Liver (tissue), 10 donors: ENCODE measurements at places on chromosomes 2 and 18.

GRCh38 chr2:56749152-56749752 lies 565.5 kb downstream of the CCDC85A start:
- DNase-seq: no peak

DNA sequence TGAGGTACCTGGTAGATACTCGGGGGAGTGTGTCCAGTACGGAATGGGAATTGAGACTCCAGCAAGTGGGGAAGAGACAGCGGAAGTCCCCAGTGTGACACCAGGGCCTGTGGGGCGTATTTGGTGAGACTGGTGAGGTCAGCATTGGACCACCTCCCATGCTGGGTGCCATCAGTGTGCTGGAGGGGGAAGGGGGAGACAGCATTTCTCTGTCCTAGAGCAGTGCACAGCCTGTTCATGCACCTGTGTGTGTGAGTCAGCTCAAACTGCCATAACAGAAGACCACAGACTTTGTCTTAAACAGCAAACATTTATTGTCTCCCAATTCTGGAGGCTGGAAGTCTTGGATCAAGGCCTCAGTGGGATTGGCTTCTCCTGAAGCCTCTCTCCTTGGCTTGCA lies 301.8 kb downstream of the GBX2 start:
- no peak for DNase-seq

DNA sequence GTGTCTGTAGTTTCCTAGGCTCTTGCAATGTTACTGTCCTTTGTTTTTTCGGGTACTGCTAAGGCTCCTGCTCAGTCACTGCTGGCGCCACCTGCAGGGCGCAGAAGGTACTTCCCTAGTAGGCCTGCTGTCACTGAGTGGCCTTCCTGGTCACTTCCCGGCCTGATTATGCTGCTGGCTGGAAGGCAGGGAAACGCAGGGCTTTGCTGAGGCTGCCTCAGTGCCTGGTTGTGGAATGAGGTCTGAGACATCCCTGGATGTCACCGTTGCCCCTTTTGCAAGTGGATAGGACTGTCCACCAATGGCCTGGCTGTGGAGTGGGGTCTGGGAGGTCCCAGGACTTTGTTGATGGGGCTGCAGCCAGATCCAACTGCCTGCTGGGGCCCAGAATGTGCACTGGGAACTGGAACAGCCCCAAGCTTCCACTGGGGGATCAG lies 13.1 kb downstream of the DAW1 start:
- peak; percentile 70 for DNase-seq

DNA sequence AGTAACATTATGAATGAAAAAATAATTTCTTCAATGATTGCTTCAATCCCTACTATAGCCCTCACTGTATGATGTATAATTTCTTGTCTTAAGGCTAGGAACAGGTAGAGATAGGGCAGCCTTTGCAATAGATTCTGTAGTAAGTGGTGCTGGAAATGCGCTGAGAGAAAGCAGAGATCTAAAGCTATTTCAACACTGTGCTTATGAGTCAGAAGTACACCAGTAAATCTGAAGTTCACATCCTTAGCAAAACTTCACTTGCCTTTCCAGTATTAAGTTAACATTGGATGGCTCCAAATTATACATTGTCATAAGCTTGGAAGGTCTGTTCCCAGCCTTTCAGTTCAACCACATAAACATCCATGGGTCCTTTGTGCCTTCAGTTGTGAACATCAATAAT lies 178.2 kb upstream of the EPHA4 start:
- DNase-seq: no peak

GRCh38 chr18:76528477-76529432 lies 33.7 kb upstream of the ZNF516 start:
- DNase-seq: no peak

DNA sequence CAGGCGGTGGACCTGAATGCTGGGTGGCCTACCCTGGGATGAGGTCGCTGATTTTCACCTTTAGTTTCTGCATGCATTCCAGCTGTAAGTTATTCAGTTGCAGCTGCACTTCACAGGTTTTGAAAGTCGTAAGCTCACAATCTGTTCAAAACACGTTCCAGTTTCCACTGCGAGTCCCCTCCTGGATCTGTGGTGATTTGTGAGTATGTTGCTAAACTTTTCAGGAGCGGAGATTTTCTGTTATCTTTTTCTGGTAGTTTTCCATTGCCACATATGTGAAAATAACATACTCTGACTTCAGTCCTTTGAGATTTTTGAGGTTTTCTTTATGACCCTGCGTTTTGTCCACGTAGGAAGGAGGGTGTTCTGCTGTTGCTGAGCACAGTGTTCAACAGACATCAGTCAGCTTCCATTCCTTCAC lies 102.1 kb downstream of the SNTG2 start:
- DNase-seq: no peak

DNA sequence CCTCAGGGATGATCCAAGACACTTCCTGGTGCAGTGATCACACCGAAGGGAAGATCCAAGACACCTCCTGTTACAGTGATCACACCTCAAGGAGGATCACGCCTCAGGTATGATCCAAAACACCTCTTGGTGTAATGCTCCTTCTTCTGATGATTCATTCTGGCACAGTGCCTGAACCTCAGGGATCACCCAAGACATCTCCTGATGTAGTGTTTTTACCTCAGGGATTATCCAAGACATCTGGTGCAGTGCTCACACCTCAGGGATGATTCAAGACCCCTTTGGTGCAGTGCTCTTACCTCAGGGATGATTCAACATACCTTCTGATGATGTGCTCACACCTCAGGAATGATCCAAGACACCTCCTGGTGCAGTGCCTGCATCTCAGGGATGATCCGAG lies 124.4 kb downstream of the ASB1 start:
- no peak for DNase-seq
